ENCODE measurements at places on chromosomes 11 and 22.

DNA sequence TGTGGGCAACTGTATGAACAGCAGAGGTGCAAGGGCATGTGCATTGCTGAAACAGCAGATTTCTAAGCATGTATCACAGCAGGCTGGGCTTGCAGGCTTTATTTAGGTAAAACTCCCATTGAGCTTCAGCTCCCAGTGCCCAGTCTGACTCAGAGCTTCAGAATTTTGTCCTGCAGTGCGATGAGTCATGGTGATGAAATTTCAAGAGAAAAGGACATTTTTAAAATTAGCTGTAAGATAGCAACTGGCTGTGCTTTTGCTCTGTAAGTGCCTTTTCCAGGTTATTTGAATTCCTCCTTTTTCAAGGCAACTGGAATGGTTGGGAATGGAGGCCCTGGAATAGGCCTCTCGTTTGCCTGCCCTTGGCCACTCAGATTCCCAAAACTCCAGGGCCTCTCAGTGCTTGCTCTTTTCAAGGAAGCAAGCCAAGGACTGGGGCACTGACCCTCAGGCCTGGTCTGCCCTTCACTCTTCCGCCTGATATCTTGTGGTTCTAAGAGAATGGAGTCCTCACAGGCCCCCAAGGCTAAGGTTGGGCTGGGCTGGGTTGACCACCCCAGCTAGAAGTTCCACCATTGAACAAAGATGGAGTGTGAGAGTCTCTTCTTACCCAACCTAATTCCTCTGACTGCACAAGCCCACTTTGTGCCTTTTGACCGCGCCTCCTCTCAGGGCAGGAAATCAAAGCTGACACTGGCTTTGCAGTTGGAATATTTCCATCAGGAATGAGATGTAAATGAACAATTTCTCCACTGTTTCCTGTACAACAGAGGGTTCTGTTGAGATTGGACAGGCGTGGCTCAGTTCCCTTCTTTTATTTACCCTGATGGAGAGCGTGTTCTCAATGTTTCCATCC is 59.5 kb upstream of the PRSS23 start:
- peak; percentile 85 for DNase-seq

DNA sequence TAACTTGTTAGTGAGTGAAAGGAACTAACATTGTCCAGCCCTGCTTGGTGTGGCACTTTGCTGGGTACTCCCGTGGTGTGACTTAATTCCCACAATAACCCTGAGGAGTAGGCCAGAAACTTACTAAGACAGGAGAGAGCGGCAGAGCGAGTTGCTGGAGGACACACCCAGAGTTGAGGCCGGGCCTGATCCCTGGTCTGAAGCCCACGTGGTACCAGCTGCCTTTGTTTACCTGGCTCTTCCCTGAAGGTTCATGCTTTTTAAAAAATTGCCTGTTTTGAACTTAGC is 594 bp downstream of the MPST start:
- peak; percentile 39 for DNase-seq

GRCh38 chr11:98365190-98365589 is 655.6 kb upstream of the CNTN5 start:
- peak; percentile 1 for DNase-seq

DNA sequence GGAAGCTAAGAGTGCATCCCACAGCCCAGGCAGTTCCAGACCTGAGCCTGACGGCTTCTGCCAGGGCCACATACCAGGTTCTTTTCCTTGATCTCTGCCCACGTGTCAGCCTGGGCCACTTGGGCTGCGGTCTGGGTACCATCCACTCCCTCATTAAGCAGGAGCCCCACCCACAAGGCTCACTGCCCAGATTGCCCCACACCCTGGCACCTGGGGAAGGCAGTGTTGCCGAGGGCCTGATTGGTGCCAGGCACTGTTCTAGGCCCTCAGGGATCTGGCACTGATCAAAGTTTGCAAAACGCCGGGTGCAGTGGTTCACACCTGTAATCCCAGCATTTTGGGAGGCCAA is 15.4 kb downstream of the GGA1 start:
- DNase-seq = no peak

DNA sequence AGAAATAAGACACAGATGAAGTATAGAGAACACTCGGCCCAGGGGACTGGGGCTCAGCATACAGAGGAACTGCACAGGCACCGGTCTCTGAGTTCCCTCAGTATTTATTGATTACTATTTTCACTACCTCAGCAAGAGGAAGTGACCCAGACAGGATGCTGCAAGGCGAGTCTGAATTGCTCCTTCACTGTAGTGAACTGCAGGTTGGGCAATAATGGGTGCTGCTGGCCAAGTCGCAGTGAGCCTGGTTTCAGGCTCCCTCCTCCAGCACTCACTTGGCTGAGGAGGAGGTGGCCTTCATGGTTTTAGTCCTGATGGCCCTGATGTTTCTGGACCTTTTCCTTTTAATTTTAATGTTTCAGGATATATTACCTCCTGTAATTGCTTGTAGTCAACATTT is 10.4 kb downstream of the OR52K2 start:
- DNase-seq = no peak
